ENCODE measurements at places on chromosomes 4 and X.

DNA sequence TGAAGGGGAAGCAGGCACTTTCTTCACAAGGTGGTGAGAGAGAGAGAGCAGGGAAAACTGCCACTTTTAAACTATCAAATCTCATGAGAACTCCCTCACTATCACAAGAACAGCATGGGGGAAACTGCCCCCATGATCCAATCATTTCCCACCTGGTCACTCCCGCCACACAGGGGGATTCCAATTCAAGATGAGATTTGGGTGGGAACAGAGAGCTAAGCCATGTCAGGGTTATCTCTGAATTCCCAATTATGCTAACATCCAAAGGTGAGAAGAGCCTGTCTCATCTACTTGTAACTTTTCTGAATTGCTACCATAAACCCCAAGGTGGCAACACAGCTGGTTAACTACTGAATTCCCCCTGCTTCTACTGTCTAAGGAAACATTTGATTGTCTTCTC is 758.5 kb downstream of the ADGRL3 start:
- DNase-seq, result no peak

DNA sequence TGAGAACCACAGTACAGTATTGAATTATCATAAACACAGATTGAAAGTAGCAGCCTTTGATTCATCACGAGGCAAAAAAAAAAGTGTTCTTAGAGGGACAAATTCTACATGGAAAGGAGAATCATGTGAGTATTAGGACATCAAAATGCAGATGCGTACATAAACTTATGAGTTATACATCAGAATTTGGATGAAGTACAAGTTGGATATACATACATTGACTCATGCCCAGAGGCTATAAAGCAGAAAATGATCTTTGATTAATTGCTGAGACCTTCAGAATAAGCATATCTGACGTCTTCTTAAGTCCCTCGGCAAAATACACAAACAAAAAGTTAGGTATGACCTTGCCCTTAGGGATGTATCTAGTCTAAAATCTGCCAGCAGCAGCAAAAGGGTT is 206.4 kb downstream of the LDB2 start:
- DNase-seq, result peak; percentile 60

- no peak for DNase-seq
Observed at GRCh38 chr4:120919358-120919757, 3.2 kb downstream of the PRDM5 start.

DNA sequence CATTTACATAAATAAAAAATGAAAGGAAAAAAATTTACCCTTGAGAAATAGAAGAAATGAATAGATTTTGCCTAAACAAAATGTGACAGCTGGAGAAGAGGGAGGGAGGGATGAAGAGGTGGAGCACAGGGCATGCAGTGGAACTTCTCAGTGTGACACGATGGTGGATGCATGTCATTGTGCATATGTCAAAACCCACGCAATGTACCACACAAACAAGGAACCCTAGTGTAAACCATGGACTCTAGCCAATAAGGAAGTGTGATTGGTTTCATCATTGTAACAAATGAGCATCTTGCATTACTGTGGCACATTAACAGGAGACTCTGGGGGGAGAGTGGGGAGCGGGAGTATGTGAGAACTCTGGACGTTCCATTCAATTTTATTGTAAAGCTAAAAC is 58.6 kb downstream of the GATB start:
- DNase-seq, result no peak

Data from PC-3 (cell line).